ENCODE measurements at places on chromosomes 16 and 17. TPM values are rescaled to one million over a fixed set of nuclear protein-coding genes. Genes with fewer than 3 reads are reported as not detected.

DNA sequence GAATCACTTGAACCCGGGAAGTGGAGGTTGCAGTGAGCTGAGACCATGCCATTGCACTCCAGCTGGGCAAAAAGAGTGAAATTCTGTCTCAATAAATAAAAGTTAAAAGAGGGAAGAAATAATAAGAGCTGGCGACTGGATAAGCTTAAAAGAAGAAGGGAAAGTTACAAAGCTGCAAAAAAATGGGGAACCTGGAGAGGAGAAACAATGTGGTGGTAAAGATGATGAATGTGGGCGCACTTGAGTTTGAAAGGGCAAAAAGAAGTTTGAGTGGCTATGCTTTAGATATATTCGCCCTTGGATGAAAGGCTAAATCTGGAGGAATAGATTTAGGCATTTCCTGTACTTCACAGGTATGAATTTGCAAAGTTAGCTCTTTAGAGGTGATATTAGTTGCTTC lies 53.0 kb upstream of the YPEL2 start:
- H3K4me3 ChIP-seq: peak overlapping the region; percentile 48
- no peaks in the 10 kb centered on the region for H3K4me1 ChIP-seq
- peak; percentile 39 for DNase-seq
- no peaks in the 10 kb centered on the region for H3K27me3 ChIP-seq

- H3K27me3 ChIP-seq: no peaks in the 10 kb centered on the region
- H3K27ac ChIP-seq: peak overlapping the region; percentile 57
- H3K36me3 ChIP-seq: peaks cover 100% of the 10 kb centered on the region
- no peak for DNase-seq
- peak overlapping the region; percentile 7 for H3K4me3 ChIP-seq
- H3K4me1 ChIP-seq: peaks cover 64% of the 10 kb centered on the region
These were observed 8.7 kb downstream of the PPP1R9B start for GRCh38 chr17:50141745-50142110.

CTRL gene
- 17.4 TPM for polyA plus RNA-seq

NPIPA3 gene
- polyA plus RNA-seq: 1.4 TPM
